Ureter (tissue), 1 donor: ENCODE measurements at places on chromosomes 1 and 21. TPM values are rescaled to one million over a fixed set of nuclear protein-coding genes. Genes with fewer than 3 reads are reported as not detected.

GRCh38 chr1:206911064-206911663, 10.6 kb downstream of the FCMR start:
- no peak for DNase-seq

DNA sequence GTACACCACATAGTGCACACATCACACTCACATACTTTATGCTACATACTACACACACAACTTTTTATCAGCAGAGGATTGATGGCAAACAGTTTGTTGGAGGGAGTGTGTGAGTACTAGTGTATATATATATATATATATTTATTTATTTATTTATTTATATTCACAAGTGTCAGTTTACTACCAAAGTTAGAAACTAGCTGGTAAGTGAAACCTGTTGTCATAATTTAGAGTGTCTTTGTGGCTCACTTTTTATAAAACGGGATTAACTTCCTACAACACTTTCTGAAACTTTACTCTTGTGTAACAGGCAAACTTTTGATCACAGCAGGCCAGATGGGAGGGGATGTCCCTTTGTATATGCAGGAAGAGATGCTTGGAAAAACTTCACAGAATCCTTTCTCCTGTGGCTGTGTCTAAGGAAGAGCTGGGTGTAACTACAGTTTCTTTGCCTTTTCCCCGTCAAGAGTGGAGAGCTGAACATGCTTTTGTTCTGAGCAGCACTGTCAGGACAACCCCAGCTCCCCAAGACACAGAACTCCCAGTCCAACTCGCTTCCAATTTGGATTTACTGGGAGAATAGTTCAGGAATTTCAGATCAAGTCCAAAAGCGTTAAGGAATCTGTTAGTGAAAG, 1.9 kb upstream of the SAMD13 start:
- DNase-seq, result no peak

DNA sequence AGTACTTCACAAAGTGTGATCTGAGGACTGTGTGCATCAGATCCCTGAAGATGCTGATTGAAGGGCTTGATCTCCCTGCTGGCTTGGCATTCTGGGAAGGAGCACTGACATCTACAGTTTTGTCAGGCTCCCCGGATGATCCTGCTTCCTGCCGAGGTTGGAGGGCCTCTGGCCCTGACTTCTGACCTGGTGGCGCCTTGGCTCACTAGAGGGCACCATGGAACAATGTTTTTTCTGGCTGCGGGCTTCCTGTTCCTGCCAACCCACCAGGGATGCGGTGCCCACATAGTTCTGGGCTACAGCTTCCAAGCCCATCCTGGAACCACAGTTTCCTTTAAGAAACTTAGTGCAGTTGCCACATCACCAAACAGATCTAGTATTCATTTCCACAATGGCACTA, 38.8 kb upstream of the RASAL2 start:
- no peak for DNase-seq

- no peak for DNase-seq
Observed at GRCh38 chr21:24941316-24942185, 665.7 kb downstream of the MRPL39 start.

DNA sequence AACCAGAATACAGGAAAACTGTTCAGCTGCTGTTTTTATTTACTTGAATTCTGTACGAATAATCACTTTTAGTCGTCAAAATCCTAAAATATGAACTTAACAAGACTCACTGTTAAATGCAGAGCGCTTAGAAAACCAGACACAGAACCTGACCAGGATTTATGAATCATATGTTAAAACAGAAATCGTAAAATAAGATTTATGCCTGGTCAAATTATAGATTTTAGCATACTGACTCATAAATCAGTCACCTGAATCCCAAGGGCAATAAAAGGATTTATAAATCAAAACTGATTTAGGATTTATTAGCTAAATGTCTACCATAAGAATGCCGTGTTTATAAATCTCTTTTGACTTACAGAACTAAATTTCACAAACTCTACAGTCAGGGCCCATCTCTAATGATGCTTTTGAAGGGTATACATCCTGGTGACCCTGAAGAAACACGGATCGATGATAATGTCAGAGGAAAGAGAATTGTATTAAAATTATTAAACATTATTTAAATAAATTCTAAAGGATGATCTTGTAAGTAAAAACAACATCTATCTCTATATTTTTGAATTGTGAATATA, 28.8 kb downstream of the CYYR1 start:
- no peak for DNase-seq

DNA sequence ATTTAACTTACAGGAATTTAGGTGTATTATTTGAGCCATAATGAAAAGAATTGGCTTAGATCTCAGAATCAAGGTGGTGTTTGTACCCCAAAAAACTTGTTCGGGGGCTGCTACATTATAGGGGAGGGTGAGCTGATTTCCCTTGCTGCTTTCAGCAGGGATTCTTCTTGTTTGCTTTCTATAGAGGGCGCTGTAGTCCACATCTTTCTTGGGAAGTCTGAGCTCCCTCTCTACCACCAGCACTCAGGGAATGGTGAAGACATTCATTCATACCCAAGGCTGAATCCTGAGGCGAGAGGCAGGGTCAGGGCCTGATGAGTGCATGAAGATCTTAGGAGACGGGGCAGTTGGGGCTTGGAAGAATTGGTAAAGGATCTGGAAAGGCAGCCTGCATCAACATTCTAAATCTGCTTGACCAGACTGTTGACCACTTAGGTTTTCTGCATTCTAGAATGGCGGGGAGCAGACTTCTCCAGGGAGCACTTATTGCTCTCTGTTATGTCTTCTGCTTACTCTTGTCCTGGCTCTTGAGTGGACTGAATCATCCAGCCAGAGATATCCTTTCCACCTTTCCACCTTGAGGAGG, 18.9 kb downstream of the SPATA46 start:
- DNase-seq, result no peak

DNA sequence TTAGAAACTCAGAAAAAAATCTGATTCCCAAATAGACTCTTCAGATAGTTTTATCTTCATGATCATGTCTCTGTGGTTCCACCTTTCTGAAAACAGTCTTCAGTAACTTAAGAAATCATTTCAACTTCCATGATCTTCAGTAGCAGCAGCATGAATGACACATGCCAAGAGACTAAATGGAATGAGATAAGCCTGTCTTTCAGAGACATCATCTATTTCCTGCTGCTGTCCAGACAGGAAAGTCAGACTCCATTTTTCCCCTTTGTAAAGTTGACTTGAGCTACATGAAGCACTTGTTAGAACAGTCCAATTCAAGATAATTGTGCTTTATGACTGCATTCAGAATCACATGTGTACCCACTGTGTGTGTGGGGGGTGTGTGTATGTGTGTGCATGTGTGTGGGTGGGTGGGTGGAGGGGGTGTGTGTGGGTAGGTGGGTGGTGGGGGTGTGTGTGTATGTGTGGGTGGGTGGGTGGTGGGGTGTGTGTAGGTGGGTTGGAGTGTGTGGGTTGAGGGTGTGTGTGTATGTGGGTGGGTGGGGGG, 58.8 kb downstream of the CLIC4 start:
- no peak for DNase-seq

DNA sequence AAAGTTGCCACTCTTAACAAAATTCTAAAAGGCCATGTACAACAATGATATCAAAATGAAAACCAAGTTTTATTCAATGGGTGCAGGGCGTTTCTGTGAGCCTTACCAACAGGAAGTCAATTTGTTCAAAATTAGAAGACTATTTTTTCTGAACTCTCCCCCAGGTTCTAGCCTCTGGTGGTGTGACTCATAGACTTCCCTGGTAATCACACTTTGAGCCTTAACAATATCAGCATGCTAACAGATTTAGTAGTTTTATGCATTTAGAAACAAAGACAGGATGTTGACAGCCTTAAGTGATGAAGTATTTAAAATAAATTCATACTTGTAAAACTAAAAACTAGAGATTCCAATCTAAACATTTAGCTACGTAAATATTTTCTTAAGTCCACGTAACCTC, 88.4 kb downstream of the LRRC8C start:
- no peak for DNase-seq

DNA sequence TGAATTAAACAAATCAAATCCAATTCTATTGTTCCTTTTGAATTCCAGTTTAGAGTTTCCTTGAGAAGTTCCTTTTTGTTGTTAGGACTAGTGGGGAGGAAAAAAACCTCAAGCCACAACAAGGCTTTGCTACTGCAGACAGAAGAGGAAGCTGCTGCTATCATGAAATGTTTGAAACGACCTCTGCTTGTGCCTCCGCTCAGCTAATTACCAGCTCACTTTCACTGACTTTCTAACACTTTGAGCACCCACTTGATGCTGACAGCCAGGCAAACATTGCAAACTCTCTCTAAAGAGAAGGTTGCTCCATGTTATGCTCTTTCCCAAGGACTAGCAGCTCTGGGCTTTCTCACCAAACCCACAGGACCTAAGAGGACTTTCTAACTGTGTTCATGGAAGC, 203.9 kb upstream of the PROX1 start:
- no peak for DNase-seq

DNA sequence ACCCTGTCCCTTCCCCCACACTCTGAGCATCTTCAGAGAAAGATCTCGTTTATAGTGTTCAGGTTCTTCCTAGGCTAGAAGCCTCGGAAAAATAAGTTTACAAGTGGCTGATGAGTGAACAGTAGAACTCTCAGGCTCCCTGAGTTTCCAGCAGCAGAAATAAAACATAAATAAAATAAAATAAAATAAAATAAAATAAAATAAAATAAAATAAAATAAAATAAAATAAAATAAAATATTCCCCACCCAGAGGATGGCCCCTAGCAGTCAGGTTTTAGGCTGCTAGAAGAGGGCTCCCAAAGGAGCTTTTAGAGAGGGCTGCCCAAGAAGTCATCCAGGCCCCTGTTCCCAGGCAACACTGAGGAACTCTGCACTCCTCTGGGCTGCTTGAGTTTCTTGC, 55.1 kb downstream of the KCNC4 start:
- DNase-seq, result no peak

GRCh38 chr1:201941420-201942128, 4.8 kb downstream of the LMOD1 start:
- no peak for DNase-seq

DNA sequence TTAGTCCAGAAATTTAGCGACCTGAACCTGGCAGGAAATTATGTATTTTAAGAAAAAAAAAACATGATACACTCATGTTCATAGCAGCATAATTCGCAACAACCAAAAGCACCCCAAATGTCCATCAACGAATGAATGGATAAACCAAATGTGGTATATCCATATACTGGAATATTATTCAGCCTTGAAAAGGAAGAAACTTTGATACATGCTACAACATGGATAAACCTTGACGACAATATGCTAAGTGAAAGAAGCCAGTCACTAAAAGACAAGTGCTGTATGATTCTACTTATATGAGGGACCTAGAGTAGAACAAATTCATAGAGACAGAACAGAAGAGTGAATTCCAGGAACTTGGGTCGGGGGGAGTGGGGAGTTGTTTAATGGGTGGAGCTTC, 698 bp upstream of the OLIG1 start:
- DNase-seq, result no peak

DNA sequence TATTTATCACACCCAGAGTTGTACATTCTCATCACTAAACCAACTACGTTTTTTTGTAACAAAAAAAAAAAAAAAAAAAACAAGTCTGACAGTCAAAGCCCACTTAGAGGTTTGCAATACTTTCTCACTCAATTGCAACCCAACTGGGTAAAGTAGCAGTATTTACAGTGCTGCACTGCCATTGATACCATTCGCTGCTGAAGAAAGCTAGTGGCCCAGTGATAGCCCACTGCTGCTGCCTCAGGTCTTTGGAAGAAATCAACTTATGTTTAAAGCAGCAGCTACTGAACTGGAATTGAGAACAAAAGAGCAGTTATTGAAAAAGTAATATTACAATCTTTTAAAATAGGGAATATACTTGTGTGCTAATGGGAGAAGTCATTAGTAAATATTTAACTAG, 2.7 kb downstream of the HNRNPU start:
- DNase-seq, result no peak

GRCh38 chr1:161359291-161359690, 8.4 kb downstream of the CFAP126 start:
- no peak for DNase-seq

DNA sequence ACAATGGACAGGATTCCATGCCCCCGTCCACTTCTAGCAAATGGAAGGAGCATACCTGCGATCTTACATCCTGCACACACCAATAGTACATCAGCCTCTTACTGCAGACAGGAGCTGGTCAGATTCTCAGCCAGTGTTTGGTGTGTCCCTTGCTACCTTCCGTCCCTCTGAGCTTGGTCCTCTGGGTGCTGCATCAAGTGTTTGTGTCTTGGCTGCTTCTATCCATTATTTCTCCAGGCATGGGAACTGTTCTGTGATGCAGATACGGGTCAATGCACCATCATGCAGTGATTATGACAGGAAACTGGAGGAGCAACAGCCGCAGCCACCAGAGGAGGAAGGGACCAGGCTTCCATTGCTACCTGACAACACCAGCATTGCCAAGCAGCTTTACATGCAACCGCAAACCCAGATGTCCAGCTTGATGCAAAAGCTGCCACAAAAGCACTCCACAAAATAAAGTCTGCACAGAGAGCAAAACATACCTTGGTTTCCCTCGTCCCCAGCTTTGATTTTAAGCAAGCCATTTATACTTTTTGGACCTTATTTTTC, 21.9 kb upstream of the OVAAL start:
- DNase-seq, result no peak

- no peak for DNase-seq
Observed at GRCh38 chr1:184866991-184867788, 107.1 kb downstream of the NIBAN1 start.

DNA sequence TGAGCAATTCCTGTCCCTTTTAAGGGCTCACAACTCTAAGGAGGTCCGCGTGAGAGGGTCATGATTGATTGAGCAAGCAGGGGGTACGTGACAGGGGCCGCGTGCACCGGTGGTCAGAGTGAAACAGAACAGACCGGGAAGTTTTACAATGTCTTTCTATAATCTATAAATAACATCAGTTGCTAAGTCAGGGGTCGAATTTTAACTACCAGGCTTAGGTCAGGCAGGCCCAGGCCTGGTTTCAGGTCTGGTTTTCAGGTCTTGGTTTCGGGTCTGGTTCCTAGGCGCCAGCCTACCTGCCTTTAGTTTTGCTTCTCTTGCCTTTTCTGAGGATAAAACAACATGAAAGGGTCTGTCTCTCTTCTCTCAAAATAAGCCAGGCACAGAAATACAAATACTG, 476.0 kb upstream of the CAMK1G start:
- no peak for DNase-seq

- DNase-seq, result no peak
Observed at GRCh38 chr1:18948048-18948912, 8.2 kb downstream of the IFFO2 start.

WDR77 gene
- total RNA-seq, result 54.6 TPM

LGR6 gene
- 9.2 TPM for total RNA-seq

SKI gene
- total RNA-seq, result 77.5 TPM

KCNK2 gene
- total RNA-seq, result 7.2 TPM

LRRC38 gene
- total RNA-seq, result not detected

RNU5D-1 gene
- total RNA-seq, result not detected

DNASE2B gene
- 0.34 TPM for total RNA-seq

RIPPLY3 gene
- 0.18 TPM for total RNA-seq

SH2D2A gene
- total RNA-seq, result 6.7 TPM

LIPI gene
- not detected for total RNA-seq

UTS2 gene
- not detected for total RNA-seq
